NCI-H1436 (cell line): ENCODE measurements at places on chromosomes 5 and 9.

DNA sequence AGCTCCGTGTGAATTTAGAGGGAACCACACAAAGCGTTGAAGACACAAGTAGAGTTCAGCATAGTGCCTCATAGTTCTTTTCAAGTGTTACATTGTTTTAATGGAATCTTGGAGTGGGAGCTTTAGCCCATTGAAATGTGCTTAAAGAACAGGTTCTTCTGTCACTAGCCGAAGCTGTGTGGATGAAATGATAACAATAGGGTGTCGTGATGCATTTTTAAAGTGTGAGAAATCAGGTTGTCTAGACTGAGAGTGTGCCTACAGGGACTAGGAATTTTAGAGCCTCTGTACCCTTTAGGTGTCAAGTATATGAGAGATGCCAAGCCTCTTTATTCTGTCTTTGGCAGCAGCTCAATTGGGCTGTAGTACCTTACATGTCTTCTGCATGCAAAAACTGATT is 83.0 kb downstream of the NDUFS4 start:
- no peak for DNase-seq

GRCh38 chr5:95809414-95809960 is 13.0 kb downstream of the GLRX start:
- no peak for DNase-seq

DNA sequence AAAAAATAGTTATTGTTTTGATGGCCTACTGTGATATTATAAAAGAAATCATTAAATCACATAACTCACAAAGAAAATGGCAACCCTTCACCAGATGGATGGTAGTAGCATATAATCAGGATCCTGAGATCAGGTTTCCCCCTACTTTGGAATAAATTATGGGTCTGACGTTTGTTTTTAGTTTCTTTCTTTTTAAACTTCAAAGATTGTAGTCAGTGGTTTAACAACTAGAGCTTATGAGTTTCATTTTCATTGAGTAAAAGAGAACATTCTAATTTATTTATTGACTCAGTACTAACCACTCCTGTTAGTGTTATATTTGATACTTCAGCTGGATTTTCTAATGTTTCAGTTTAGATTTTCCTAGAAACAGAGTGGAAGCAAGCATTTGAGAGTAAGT is 218.0 kb upstream of the PCSK5 start:
- no peak for DNase-seq

GRCh38 chr5:56479696-56480077 is 246.6 kb upstream of the ANKRD55 start:
- DNase-seq, result no peak

DNA sequence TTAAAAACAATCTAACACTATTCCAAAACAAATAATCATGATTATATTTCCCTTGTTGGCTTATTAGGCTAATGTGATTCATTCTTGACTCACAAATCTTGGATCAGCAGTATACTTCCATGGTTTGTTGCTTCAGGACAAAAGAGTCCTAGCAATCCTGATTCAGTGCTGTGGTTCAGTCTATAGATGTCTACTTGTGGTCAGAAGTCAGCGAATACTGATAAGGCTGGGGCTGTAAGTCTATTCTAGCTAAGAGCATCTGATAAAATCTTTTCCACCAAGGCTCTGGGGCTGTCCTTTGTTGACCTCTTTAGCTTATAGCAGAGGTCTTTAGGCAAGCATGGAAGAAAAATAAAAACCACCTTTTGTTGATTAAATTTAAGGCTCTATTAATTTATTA is 4.4 kb upstream of the SMIM3 start:
- DNase-seq, result no peak

- DNase-seq, result no peak
Measured at GRCh38 chr5:28523888-28524635, 1485.7 kb upstream of the CDH9 start.

DNA sequence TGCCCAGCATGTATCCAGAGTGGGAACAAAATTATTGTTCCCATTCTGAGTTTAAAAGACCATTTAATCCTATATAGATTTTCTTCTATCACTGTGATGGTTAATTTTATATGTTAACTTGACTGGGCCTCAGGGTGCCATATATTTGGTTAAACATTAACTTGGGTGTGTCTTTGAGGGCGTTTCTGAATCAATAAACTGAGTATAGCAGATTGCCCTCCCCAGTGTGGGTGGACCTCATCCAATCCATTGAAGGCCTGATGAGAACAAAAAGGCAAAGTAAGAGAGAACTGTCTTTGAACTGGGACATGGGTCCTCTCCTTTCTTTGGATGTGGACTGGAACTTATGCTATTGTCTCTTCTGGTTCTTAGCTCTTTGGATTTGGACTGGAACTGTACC is 17.3 kb downstream of the RIOK2 start:
- DNase-seq, result no peak

DNA sequence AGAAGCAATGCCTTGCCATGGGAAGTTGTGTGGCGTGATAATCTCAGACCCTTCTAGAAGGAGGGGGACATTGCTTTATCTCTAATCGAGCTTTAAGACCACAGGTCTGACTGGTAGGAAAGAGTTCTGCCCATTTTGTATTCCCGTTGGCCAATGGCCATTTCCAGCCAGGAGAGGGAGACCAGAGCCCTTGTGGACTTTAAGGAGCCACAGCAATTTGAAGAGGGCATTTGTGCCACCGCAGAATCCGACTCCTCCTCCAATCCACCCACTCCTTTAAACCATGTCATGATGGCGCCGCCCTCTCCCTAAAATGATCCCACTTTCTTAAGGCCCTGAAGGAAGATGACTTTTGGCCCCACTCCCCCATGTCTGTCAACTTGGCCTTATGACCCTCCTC is 560.5 kb upstream of the ADAMTS16 start:
- no peak for DNase-seq

DNA sequence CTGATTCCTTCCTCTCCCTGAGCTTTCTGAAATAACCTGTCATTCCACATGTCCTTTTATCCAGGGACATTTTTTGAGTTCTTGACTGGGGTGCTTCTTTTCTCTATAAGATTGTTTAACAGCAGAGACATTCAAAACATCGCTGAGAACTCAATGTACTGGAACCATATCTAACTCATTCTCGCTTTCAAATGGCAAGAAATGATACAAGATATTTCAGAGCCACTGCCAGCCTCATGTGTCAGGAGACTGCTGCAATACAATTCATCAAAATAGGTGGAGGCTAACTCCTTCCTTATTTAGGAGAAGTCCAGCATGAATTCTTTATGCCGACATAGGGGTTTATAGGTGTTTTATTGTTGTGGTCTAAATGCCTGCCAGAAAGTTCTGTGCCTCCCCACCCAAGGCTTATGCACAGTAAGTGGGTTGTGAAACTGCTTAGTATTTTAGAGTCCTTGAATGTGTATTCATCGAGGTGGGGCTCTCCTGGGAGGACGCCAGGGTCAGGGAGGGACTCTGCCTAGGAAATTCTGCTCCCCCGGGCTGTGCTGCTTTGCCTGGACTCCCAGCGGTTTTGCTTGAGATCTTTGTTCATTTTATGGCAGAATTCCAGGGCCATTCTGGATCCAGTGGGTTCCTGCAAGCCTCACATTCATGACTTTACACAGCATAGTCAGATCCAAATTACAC is 53.9 kb downstream of the ZNF474 start:
- no peak for DNase-seq

DNA sequence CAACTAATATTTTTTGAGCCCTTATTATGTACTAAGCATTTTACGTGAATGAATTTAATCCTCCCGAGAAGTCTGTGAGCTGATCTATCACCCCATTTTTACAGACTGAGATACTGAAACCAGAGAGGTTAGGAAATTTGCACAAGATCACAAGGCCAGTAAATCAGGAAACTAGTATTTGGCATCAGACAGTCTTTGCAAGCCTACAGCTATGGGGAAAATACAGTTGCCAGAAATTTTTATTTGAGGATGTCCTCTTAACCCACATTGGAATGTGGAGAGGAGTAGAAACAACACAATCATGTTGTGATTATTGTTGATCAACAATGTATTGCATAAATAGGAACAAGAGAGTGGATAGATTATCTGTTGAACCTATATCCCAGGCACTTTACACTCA is 2.3 kb upstream of the SLC46A2 start:
- no peak for DNase-seq

DNA sequence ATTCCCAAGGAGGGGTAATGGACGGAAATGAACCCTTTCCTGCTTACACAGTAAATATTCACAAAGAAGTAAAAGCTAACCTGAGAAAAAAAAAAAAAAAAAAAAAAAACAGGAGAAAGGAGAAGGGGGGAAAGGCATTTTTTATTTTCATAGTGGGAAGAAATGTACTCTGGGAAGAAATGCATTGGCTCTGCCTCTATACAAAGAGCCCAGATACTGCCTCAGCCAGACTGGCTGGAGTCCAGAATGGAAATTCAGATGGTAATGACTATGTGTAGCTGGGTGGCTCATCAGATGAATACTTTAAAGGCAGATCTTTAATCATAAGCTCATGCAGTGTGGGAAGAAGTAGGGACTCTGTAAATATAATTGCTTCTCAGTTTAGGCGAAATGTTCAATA is 124.9 kb upstream of the ZNF608 start:
- DNase-seq, result no peak

DNA sequence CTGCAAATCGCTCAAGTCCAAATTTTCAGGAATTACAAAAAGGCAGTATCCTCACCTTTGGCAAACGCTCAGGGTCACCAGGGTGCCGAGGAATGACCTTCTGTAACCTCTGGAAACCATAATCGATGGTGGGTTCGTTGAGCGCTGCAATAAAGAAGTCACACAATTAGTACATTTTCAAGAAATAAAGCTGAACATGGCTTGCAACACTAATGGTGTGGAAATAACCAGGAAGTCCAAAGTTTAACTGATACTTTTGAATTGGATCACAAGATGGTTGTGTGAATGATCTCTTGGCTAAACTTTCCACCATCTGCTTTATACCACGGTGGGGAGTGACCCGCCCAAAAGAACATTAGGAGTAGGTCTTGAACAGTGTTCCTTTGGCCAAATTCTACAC is 368.7 kb downstream of the EBF1 start:
- no peak for DNase-seq

GRCh38 chr9:84998639-84999038 is 329.1 kb downstream of the NTRK2 start:
- no peak for DNase-seq

- no peak for DNase-seq
Measured at GRCh38 chr5:56409331-56410190, 176.4 kb upstream of the ANKRD55 start.

DNA sequence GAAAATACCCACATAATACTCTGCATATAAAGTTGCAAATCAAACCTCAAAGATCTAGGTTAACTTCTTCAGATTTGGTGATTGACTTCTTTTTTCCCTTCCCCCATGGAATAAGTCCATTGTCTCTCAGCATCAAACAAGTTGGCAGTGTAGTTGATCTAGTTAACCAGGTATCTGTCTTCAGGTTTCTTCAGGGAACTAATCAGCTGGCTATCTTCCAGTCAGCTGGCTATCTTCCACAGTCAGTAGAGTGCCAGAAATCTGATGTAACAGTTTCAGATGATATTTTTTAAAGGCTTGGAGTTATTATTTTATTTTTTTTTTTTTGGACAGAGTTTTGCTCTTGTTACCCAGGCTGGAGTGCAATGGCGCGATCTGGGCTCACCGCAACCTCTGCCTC is 16.8 kb downstream of the TNFSF15 start:
- no peak for DNase-seq

DNA sequence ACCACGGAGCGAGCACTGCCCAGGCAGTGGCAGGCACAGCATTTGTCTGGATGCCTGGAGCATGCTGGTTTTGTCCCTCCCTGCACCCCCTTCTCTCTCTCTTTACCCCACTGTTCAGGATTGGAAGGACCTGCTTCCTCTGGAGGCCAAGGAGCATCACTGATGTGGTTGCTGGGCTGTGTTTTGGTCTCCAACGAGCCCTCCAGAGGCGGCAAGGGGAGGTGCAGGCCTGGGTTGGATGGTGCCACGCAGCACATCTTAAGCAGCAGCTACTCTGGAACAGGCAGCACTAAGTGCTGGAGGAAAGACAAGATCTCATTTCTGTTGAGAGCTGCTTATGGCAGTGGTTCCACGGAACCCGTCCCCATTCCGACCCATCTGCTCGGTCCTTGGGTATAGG is 139.6 kb downstream of the CMYA5 start:
- no peak for DNase-seq

GRCh38 chr5:109553846-109554245 is 135.9 kb upstream of the MAN2A1 start:
- DNase-seq, result no peak

- DNase-seq, result no peak
Measured at GRCh38 chr5:126837906-126838539, 61.1 kb downstream of the LMNB1 start.

DNA sequence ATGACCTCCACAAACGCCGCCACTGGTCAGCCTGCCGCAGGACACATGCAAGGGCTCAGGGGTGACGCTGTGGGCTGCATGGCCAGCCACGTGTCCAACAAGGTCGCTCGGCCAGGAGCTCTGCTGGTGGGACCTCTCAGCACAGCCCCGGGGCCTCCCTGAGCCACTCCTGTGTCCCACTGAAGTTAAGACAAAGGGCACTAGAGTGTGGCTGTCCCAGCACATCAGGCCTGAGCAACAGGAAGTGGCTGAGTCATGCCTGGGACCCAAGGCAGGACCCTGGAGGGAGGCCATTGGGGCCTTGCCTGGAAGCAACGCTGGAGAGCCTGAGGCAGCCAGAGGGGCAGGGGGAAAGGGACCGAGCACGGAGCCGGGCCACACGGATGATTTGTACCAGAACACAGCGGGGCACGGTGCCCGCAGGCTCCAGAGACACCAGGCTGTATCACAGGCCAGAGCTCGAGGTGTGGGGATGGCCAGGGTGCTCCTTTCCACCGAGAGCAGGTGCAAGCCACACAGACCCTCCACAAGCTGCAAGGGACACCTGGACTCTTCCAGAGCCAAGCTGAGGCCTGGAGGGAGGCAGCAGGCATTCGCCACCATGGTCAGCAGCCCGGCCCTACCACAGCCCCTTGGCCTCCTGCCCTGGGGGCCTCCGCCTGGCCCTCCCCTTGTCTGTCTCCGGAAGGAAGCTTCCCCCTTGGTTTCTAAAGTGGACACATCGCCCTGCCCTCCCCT is 6.5 kb upstream of the TMEM210 start:
- DNase-seq, result no peak

- no peak for DNase-seq
Measured at GRCh38 chr5:27708534-27708933, 670.1 kb upstream of the CDH9 start.

DNA sequence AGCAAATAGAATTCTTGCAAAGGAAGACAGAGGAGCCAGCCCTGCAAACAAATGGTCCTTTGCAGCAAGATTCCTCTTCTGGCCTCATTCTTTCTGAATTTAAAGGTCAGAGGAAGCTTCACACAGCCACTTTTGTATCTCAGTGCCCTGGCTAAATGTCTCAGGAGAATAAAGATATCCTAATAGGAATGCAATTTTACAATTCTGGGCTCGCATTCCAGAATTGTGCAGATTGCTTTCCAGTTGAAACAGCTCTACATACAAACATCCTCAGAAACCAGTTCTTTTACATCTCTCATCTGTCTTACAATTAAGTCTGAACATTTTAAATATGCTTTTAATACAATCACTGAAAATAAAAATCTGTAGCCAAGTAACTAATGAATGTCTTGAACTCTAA is 14.6 kb upstream of the ACOT12 start:
- no peak for DNase-seq

GRCh38 chr9:122389799-122390481 is 19.1 kb downstream of the PTGS1 start:
- peak; percentile 13 for DNase-seq

GRCh38 chr5:116506488-116506887 is 68.1 kb downstream of the SEMA6A start:
- no peak for DNase-seq

GRCh38 chr9:2839040-2839439 is 4.9 kb downstream of the PUM3 start:
- no peak for DNase-seq

GRCh38 chr5:128904805-128905567 is 60.3 kb upstream of the SLC27A6 start:
- no peak for DNase-seq

GRCh38 chr5:95729115-95730010 is 1.8 kb upstream of the RHOBTB3 start:
- no peak for DNase-seq
